ENCODE measurements at places on chromosomes 16 and 17.

GRCh38 chr16:30982548-30983288 lies 2.3 kb upstream of the HSD3B7 start:
- DNase-seq, result no peak

- no peak for DNase-seq
Observed at GRCh38 chr17:54882950-54883349, 17.7 kb upstream of the TOM1L1 start.

DNA sequence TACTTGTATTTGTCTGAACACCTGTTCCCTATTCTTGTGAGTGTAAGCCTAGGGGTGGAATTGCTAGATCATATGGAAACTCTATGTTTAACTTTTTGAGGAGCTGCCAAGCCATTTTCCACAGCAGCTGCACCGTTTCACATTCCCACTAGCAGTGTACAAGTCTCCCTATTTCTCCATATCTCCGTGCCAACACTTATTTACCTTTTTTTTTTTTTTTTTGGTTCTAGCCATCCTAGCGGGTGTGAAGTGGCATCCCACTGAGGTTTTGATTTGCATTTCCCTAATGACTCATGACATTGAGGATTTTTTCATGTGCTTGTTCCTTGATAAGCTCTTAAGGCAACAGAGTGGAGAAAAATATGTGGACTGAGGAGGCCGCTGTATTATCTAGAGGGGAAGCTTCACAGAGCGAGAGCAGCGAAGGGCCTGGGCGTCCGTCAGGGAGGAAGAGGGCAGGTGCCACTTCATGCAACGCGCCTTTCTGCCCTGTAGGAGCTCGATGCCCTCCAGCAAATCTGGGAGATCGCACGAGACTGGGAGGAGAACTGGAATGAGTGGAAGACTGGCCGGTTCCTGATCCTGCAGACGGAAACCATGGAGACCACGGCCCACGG lies 50.0 kb downstream of the DNAH2 start:
- DNase-seq, result no peak

GRCh38 chr17:37839196-37839978 lies 84.8 kb upstream of the TBC1D3K start:
- DNase-seq, result no peak

GRCh38 chr17:58352596-58353388 lies 791 bp upstream of the SUPT4H1 start:
- no peak for DNase-seq
